ENCODE measurements at places on chromosomes 5 and 9.

DNA sequence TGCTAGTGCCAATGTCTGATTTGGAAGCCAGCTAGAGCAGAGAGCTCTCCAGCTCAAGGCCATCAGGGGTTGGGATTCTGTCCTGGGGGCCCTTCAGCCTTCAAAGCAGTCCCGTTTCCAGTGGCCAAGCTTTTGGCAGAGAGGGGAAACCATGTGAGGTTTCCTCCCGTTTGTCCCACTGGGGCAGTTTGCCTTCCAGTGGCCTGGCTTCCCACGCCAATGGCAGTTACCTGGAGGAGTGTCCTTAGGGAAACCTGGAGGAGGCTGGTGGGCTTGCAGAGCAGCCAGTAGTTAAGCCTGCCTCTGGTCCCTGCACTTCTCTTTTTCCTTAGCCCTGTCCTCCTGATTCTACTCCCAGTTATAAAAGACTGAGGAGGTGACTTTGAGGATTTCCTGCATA lies 37.7 kb downstream of the FGD3 start:
- no peak for DNase-seq

DNA sequence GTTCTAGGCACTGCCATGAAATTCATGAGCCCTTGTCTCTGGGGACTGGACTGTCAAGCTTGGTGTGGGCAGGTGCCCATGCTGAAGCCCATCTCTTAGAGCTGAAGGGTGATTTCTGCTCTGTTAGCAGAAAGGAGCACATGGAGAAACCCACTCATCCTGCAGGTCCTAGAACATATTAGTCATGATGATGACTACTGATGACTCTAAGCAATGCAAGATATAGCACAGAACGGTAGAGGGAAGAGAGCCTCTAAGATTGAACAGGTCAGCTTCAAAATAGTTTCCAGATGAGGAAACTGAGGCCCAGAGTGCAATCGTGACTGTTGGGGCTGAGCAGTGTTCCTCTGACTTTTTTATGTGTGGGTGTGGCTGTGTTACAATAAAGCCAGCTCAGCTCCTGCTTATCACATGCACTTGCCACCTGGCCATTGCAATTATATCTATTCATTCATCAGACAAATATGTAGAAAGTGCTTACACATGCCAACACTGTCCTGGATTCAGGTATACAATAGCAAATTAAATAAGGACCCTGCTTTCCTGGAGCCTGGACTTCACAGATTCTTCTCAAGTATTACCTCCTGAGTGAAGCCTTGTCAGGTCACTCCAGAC lies 140.2 kb upstream of the BRINP1 start:
- DNase-seq, result no peak

DNA sequence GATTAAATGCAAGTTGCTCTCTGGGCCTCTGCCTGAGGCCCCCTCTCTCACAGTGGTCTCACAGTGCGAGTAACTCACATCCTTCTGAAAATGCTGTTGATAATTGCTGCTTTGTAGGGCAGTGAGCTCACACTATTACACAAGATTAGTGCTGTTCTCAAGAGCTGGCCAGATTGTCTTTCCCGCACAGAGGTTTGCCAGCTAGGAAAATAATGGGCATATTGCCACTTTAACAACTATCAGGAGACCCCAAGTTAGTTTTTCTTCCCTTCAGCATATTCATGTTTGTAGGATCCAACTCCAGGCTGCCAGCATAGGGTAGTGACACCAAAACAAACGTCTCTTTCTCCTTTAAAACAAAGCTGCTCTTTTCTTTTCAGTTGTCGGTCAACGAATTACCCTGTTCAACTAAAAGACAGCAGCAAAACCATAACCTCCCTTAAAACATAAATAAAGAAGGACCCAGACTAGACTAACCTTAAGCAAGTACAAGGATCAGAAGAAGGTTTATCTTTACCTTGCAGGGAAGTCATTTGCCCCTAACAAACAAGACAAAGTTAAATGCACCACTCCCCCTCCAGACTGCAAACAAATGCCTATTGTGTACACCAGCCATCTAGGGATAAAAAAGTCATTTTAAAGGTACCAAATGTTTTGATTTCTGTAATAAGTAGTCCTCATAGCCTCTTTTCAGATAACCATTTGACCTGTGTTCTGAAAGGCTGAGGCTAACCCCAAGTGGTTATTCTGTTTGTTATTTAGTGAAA lies 91.4 kb downstream of the VCAN start:
- peak; percentile 41 for DNase-seq

DNA sequence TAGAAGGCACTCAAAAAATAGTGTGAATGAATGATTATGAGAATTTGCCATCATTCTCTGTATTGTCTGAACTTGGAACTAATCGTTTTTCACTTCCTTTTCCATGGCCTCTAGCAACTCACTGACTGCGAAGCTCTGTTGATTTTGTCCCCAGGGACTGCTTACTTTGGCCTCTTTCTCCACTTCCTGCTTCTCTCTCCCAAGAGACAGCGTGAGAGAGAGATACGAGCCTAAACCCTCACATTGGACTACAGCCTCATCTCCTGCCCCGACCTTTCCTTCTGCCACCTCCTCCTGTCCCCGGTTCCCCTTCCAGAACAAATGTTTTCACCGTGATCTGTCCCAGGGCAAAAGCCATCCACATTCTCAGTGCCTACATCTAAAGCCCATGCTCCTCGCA lies 300.8 kb upstream of the PANK3 start:
- no peak for DNase-seq

DNA sequence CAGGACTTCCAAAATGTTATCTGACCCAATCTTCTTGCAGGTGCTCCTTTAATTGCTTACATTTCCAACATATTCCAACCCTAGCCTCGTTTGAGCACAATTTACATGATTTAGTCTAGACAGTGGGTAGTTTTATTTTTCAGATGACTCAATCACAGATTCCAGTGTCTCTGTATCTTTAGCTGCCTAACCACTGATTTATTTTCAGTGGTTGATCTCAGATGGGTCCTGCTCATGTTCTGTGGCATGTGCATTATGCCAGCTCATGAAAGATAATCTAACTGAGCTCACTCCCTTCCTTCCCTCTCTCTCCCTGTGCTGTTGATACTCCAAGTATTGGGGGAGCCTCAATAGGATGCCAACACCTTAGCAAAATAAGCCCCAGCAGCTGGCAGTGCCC lies 106.1 kb upstream of the ICE1 start:
- DNase-seq, result no peak

- DNase-seq, result no peak
Observed at GRCh38 chr9:83166372-83166771, 103.4 kb upstream of the RASEF start.

- no peak for DNase-seq
Observed at GRCh38 chr9:135963338-135963737, 2.2 kb upstream of the UBAC1 start.

GRCh38 chr5:65413822-65414221 lies 67.9 kb downstream of the ADAMTS6 start:
- DNase-seq, result no peak

GRCh38 chr9:112623198-112623597 lies 94.7 kb downstream of the INIP start:
- no peak for DNase-seq

DNA sequence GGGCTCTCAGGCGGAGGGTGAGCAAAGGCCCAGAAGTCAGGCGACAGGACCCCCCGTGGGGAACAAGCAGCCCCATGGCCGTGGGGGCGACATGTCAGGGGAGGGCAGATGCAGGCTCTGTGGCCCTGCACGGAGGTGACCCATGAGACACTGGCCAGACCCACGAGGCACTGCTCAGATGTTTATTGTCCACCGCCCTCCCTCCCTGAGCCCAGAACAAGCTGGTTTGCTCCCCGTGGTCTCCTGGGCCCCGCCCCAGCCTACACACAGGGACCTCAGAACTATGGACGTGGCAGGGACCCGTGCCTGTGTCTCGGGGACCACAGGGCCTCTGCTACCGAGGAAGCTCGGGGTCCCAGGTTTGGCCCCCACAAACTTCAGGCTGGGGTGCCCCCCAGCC lies 1.9 kb downstream of the FUT7 start:
- no peak for DNase-seq

DNA sequence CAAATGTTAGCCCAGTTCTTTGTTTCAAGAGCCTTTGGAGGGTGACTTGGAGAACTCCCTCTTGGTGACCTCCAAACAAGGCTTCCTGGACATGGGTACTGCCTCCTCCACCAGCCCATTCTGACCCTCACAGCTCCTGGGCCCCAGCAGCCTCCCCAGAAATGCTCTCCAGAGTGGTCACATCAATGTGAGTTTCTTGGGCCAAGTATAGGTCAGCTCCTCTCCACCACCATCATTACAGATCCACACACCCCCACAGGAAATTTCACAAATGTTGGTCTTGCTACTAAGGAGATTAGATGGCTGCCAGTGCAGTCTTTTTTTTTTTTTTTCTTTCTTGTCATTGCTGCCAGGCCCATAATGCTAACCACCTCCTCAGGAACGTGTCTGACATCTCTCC lies 410.7 kb downstream of the DTWD2 start:
- DNase-seq, result no peak

DNA sequence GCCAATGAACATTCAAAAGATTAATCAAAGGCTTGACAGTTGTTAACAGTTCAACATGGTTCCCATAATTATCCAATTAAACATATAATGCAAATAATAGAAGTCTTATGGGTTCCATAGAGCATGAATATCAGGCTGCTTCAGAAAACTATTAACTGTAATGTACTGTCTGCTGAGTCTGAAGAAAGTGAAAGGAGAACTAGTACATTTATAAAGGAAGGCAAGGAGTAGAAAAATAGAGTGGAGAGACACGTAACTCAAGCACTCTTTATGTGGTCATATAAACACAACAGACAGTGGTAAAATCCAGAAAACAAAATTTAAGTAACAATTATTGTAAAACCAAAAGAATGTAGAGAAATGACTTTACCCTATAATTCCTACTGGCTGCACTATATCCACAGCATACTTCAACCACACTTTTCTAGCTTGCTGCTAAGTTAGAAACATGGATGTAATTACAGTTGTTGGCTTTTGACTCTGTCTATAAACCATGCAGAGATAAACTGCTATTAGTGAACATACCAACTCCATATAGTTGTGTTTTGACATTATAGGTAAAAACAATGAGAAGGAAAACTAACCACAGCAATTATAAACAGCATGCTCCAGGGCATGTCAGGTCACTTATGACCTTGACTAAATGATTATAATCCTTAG lies 32.7 kb downstream of the NFIB start:
- no peak for DNase-seq

GRCh38 chr5:108548684-108549596 lies 167.0 kb upstream of the FBXL17 start:
- DNase-seq, result no peak

DNA sequence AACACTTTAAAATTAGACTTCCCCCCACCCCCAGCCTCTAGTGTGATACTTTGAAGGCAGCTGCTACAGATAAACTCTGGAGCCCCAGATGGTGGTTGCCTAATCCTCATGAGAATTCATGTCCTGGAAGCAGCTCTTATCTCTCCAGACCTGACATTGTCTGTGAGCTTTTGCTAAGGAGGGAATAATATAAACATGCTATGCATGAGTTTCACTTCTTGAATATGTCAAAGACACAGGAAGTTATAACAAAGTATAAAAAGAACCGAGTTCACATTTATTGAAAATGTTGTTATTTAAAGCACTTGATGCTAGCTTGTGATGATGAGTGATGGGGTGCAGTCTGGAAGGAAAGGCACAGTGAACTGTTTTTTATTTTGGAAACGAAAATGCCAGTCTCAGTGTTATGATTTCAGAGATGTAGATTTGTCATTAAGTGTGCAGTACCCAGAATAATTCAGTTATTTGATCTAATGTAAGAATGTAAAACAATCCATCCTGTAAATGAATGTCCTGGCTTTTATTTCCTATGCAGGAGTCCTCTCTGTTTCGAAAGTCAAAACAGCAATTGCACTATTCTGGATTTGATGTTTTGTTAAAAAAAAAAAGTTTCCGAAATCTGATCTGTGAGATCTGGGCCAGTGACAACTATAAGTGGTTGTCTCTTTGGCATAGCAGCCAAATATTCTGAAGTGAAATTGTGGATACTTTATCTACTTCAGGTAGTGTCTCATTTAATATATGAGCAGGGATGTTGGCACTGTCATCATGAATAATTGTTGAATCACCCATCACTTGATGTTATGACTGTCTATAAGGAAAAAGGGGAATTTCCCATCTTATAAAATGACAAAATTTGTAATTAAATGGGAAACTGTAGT lies 77.0 kb downstream of the ZCCHC7 start:
- DNase-seq, result peak; percentile 77

DNA sequence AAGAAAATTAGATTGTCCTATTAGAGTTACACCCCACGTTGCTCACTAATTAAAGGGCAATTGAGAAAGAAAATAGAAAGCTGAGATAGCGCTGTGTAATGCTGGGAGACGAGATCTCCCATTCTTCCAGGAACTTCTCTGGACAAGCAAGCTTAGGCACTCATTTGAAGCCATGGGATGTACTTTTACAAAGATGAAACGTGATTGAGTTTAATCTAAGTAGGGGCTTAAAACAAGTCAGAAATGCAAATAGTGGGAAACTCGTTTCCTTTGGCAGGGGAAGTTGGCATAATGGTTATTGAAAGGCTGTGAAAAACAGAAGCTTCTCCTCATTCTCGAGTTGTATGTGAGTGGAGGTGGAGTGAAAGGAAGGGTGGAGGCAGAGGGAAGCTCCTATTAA lies 3.7 kb downstream of the PRDM6 start:
- DNase-seq, result peak; percentile 19

GRCh38 chr5:155954701-155955445 lies 372.1 kb upstream of the SGCD start:
- DNase-seq, result peak; percentile 77

GRCh38 chr5:74934949-74935751 lies 69.0 kb upstream of the FAM169A start:
- peak; percentile 50 for DNase-seq

- peak; percentile 60 for DNase-seq
Observed at GRCh38 chr9:85536076-85536475, 205.7 kb downstream of the AGTPBP1 start.

DNA sequence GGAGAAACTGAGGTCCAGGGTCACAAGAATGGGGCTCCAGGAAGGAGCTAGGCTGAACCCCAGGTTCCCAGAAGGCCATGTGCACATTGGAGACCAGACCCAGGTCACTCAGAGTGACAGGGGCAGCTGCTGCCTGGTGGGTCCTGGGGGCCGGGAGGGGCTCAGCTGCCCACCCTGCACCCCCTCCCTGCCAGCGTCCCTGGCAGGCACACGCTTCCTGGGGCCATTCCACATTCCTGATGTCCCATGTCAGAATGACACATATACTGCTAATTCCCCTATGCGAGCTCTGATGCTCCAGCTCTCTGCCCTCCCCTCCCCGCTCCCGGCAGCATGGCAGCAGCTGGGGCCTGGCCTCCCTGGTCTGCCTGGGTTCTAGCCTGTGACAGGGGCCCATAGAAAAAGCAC lies 14.0 kb downstream of the FGFR4 start:
- DNase-seq, result peak; percentile 48

DNA sequence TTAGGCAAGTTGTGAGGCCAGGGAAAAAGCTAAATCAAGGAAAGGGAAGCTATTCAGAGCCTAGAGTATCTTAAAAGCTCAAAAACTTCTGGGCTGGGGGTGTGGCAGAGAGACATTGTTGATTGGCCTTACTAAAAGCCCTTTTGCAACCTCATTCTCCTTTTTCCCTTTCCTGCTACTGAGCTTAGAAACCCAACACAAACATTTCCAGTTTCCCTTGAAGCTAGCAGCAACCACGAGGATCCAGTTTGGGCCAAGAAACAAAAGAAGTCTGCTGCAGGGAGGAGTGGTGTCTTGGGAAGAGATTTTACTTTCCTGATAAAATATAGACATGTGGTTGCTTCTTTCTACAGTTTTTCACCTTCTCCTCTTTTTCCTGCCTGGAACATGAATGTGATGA lies 135.5 kb upstream of the KLF9 start:
- DNase-seq, result no peak

GRCh38 chr9:17669206-17669605 lies 90.3 kb downstream of the SH3GL2 start:
- no peak for DNase-seq

Data from IMR-90 (cell line).